Activated CD4-positive, alpha-beta T cell treated with anti-CD3 and anti-CD28 coated beads, Interleukin-2, amount 10 ng/mL, durations not matched to agents 7 days and 5 days (primary cell): ENCODE measurements at places on chromosomes 16 and 17. TPM values are rescaled to one million over a fixed set of nuclear protein-coding genes. Genes with fewer than 3 reads are reported as not detected.

GRCh38 chr16:52470585-52470984, 76.4 kb downstream of the TOX3 start:
- DNase-seq: no peak

The KRTAP3-2 gene
- total RNA-seq: not detected

The KRTAP2-2 gene
- not detected for total RNA-seq

DNA sequence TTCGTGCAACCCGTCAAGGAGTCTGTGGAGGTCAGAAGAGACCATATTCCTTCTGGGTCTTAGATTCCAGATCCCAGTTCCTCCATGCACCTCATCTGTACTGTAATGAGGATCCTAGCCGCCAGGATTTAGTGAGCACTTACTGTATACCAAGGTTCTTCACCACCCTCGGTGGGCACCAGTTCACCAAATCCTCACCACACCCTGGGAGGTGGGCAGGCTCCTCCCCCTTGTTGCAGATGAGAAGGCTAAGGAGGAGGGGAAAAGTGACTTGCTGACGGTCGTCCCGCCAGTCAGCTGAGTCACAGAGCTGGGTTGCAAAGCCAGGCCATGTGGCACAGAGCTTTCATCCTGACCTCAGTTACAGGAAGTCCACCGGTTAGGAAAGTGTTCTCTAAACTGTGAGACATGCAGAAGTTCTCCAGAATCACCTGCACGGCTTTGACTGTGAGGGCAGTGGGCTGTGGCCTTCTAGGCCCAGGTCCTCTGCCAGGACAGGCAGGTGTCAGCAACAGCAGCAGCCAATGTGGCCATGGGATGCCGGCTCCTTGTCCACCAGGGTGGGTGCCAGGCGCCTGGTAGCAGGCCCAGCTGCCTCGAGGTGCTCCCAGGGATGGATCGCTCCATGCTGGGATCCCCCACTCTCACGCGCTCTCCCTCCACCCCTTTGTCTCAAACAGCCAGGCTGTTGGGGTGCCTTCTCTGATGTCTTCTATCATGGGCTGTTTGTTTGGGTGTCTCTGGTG, 240.3 kb upstream of the GSE1 start:
- peak; percentile 10 for DNase-seq

The PTRH2 gene
- total RNA-seq: 22.9 TPM

DNA sequence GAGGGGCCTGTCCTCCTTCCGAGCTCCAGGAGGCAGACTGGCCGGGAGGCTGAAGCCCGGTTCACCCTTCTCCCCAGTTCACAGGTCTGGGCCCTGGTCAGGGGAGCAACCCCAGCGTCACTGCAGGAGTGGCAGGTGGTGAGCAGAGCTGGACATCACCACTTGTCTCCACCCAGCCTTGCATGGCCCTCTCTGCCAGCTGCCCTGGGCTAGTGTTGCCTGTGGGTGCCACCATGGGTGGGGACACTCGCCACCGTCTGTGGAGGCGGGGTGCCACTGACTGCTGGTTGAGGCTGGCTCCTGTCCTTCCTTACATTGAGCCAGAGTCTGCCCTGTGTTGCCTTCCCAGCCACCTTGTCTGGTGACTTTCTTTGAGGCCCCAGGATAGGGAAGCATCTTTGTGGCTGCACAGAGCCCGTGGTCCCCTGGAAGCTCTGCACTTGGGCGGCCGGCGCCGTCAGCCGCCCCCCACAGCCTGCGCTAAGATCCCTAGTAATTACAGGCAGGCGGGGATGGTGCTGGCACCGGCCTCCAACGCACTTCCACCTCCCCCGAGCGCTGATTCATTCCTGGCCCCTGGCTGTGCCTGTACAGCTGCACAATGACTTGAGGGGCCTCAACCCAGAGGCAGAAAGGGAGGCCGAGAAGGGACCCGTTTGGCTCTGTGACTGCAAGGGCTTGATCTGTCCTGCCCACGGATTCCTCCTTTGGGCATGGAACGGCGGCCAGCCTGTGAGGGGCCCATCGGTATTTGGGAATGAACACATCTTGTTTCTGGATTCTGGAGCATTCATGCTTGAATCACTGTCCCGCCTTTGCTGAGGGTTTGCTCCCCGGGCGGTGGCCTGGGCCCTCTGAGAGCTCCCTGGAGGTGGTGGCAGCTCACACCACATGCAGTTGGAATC, 5.2 kb downstream of the BAIAP2 start:
- DNase-seq: no peak

- no peak for DNase-seq
These were observed 3.7 kb upstream of the LDHD start for GRCh38 chr16:75120253-75120652.

GRCh38 chr16:25796239-25796638, 104.5 kb downstream of the HS3ST4 start:
- DNase-seq: no peak

- no peak for DNase-seq
These were observed 19.4 kb downstream of the RHOT1 start for GRCh38 chr17:32161506-32162365.

GRCh38 chr16:3148256-3149192, 13.7 kb downstream of the ZNF213 start:
- DNase-seq: no peak

The UNK gene
- 27.1 TPM for total RNA-seq

GRCh38 chr16:74477226-74477625, 55.9 kb upstream of the CLEC18B start:
- DNase-seq: no peak

- no peak for DNase-seq
These were observed 1.4 kb upstream of the NDRG4 start for GRCh38 chr16:58498341-58499091.

GRCh38 chr17:51056813-51057510, 63.7 kb downstream of the SPAG9 start:
- peak; percentile 56 for DNase-seq

The SOX9 gene
- not detected for total RNA-seq

DNA sequence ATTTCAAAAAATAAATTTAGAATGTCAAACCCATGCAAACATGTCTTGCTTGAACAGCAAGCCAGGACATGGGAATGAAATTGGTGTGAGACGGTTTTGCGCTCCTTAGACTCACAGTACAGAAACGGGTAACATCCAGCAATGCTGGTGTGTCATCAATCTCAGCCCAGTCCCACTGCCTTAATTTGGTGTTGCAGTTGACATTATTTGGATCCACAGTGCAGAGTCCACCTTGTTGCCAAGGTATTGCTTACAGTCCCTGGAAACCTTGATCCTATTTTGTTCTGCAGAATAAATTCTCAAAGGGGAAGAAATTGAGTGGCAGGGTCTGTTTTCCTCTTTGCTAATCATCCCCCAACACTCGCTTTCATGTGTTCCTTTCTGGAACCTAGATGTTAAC, 311.6 kb upstream of the MON1B start:
- no peak for DNase-seq

- DNase-seq: no peak
These were observed 9.7 kb upstream of the RNPS1 start for GRCh38 chr16:2277466-2278271.

The TNFSF12 gene
- total RNA-seq: 82.5 TPM

DNA sequence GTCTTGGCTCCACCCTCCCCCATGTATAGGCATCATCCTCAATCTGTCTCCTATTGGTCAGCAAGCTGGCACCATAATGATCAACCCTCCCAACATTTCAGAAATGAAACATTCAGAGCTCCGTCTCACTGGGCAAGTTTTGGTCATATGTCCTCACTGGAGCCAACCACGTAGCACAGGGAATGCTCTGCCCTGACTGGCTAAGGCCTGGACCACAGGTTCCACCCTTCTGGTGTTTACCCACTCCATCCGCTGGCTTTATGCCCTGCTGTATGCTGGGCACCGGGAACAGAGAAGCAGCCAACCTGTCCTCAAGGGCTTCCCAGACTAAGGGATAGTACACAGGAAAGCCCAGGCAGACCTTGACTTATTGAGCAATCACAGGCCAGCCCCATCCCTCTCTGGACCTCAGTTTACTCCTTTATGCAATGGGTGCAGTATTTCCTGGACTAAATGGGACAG, 20.5 kb downstream of the MYO15A start:
- no peak for DNase-seq

The TP53TG3F gene
- total RNA-seq: not detected

GRCh38 chr16:22091721-22092120, 620 bp upstream of the VWA3A start:
- no peak for DNase-seq

The PRSS8 gene
- total RNA-seq: not detected

The MYOCD gene
- not detected for total RNA-seq

DNA sequence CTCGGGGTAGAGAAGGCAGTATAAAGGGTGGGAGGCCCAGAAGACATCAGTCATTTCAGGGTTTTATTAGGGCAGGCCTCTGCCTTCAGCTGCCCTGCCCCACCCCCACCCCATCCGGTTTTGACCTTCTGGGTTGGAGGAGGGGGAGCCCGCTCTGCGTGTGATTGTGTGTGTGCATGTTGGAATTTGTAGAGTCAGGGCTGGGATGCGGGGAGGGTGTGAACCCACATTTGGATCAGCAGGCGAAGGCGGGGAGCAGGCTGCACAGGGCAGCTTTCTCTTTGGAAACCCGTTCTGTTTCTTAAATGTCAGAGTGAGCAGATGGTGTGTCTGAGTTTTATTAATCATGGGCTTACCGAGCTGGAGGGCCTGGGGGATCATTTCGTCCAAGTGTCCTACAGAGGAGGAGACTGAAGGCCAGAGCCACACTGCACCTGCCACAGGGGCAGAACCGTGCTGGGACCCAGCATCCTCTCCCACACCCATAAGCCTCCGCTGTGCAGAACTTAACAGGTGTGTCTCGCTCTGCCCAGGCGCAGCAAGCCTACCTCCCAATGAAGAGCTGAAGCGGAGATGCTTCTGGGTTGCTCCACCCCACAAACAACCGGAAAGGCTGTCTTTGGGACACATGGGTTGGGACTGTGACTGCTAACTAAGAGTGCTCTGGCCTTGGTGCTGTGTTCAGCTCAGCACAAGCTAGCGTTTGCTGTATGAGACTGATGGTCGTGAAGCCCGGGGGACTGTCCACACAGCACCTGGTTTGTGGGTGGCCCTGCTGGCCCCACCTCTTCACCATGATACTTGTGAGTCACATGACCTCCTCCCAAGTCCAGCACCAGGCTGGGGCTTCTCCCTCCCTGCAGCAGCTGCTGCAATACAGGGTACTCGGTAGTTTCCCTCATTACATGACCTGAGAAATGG, 70.9 kb upstream of the GSE1 start:
- DNase-seq: no peak

The DRC3 gene
- 0.06 TPM for total RNA-seq

The DNASE1L2 gene
- 2.0 TPM for total RNA-seq

GRCh38 chr17:4881761-4882555, 17.4 kb upstream of the C17orf107 start:
- DNase-seq: peak; percentile 75

DNA sequence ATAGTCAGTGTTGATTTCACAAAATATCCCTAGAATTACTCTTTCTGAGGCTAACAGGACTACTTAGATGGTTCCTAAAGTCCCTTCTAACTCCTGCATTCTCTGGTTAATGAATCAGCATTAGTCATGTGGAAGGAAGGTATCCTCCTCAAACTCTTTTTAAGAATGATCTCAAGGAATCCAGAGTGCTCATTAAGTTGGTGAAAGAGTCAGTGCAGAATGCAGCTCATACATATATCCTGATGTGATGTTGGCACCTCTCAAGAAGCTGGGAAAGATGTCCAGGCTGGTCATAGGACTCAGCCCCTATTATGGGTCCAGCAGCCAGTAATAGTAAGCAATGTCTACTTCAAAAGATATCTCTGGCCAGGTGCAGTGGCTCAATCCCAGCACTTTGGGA, 65.5 kb downstream of the PIGL start:
- no peak for DNase-seq

DNA sequence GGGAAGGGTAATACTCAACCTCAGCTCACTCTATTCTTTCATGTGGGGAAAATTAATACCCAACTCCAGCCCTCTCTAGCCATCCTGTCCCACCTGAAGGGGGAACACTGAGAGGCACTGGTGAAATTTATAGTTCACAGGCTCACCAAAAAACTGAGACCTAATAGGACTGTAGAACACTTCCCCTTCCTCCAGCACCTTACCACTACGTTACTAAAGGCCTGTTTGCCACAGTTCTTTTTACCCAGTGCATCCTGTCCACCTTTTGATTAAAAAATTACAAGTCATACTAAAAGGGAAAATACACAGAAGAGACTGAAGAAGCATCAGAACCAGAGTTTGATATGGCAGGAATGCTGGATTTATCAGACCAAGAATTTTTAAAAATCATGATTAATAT, 26.0 kb downstream of the DHRS7B start:
- no peak for DNase-seq

GRCh38 chr17:64742326-64742725, 80.2 kb upstream of the SMURF2 start:
- DNase-seq: no peak

The KRT32 gene
- total RNA-seq: not detected

GRCh38 chr16:11852092-11852809, 909 bp upstream of the RSL1D1 start:
- no peak for DNase-seq

DNA sequence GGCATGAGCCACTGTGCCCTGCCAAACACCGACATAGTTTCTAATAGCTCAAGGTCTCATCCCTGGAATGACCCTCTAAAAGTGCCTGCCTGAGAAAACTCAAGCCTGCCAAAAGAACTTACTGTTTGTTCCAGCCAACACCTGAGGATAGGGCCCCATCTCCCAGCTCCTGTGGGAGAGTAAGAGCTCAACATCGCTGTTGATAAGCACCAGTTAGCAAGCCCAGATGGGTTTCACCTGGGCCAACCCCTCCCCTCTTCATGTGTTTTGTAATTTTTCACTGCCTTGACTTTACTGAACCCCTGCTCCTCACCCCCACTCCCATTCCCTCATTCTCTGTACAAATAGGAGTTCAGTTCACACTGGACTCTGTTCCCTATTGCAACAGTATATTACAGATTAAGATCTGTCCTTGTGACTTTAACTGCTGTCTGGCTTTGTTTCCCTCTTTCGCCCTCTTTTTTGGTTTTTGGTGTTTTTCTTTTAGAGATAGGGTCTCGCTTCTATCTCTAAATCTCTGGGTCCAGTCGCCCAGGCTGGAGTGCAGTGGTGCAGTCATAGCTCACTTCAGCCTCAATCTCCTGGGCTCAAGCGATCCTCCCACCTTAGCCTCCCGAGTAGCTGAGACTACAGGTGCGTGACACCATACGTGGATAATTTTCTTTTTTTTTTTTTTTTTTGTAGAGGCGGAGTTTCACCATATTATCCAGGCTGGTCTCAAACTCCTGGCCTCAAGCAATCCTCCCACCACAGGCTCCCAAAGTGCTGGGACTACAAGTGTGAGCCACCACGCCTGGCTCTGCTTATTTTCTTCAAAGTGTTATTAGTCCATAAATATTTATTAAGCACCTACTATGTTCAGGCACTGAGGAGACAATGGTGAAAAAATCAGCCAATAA, 12.3 kb downstream of the NUPR1 start:
- DNase-seq: no peak

The PERCC1 gene
- total RNA-seq: not detected
